ENCODE measurements at places on chromosomes 7 and 10.

DNA sequence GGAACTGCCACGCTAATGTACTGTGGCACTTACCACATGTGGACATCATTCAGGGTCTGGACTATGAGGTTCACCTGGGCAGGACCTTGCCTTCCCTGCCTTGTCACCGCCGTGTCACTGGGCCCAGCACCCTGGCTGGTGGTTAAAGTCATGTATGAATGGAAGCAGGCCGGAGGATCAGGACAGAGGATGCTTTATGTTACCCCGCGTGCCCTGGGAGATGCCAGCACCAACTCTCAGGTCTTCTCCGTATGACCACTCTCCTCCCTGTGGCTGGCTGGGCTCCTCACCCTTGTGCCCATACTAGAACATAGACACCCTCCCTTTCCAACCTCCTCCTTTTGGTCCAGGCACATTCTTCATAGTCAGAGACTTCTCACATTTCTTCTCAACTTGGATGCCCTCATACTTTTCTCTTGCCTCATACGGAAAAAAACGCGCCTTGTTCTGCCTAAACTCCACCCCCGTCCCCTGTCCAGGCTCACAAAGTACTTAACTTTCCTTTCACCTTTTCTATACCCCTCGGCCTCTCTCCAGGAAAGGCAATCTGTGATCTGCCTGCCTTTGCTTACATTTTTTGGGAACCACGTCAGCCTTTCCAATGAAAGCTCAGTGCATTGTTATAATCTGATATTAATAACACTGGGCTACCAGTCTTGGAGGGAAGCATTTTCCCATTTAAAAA lies 240.0 kb downstream of the TEX36 start:
- DNase-seq: no peak

GRCh38 chr7:66630531-66630930 lies 1.9 kb downstream of the KCTD7 start:
- DNase-seq: no peak

- peak; percentile 4 for DNase-seq
Measured at GRCh38 chr7:104552102-104552501, 223.7 kb downstream of the LHFPL3 start.

DNA sequence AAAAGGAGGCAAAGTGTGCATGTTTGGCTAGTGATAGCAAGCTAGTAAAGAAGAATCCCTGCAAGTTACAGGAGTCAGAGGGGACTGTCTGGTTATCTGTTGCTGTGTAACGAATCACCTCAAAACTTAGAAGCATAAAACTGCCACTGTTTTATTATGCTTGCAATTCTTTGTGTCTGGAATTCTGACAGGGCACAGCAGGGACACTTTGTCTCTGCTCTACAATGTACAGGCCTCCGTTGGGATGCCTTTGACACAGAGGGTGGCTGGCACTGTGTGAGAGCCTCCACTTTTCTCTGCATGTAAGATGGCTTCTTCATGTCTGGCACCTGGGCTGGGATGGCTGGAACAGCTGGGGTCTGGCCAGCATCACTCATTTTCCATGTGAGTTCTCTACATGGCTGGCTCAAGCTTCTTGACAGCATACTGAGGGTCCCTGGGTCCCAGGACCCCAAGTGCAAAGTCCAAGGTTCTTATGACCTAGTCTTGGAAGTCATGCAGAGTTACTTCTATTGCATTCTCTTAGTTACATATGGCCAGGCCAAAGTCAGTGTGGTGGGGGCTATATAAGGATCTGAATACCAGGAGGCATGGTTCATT lies 276.9 kb downstream of the RPS24 start:
- DNase-seq: no peak

GRCh38 chr10:121518333-121518732 lies 79.9 kb downstream of the FGFR2 start:
- no peak for DNase-seq

GRCh38 chr10:116124777-116125176 lies 148.2 kb downstream of the GFRA1 start:
- no peak for DNase-seq

GRCh38 chr7:42197451-42197850 lies 39.6 kb downstream of the GLI3 start:
- no peak for DNase-seq

GRCh38 chr7:124856299-124856888 lies 73.2 kb downstream of the POT1 start:
- DNase-seq: no peak

DNA sequence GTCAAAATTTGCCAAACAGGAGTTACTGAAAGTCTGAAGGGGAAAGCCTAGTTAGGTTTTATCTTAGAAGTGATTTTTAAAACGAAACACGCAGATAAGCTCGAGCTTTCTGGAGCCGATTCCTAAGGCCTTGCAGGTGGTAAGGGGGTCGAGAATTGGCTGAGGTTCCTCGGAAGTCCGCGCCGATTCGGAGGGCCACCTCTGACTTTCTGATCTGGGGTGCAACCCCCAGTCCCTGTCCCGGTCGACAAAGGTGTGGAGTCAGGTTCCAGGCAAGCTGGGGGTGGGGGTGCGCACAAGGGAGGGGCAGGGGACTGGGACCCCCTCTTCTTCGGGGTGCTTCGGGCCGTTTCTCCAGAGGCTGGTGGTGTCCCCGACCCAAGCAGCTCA lies 701 bp upstream of the CUL1 start:
- no peak for DNase-seq

DNA sequence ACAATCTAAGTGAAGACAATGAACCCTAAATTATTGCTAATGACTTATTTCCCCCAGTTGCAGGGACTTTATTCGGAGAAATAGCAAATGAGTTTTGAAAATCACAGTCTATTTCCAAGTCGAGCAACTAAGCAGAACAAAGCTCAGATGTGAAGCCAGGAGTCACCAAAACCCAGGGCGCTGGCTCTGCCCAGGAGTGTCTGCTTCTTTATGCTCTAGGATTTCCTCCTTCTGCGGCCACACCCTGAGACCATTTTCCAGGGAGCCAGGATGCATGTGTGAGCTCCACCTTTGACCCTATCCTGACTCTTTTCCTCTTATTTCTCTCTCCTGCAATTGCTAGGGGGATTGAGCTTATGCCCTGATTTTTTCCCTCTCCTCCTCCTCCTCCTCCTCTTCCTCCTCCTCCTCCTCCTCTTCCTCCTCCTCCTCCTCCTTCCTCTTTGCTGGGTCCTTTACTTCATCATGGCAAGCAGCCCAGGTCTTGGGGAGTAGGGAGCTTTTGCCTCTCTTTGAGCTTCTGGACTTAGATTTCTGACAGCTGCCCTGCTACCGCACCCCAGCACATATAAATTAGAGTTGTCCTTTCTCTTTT lies 234.4 kb downstream of the ARL4A start:
- DNase-seq: no peak

DNA sequence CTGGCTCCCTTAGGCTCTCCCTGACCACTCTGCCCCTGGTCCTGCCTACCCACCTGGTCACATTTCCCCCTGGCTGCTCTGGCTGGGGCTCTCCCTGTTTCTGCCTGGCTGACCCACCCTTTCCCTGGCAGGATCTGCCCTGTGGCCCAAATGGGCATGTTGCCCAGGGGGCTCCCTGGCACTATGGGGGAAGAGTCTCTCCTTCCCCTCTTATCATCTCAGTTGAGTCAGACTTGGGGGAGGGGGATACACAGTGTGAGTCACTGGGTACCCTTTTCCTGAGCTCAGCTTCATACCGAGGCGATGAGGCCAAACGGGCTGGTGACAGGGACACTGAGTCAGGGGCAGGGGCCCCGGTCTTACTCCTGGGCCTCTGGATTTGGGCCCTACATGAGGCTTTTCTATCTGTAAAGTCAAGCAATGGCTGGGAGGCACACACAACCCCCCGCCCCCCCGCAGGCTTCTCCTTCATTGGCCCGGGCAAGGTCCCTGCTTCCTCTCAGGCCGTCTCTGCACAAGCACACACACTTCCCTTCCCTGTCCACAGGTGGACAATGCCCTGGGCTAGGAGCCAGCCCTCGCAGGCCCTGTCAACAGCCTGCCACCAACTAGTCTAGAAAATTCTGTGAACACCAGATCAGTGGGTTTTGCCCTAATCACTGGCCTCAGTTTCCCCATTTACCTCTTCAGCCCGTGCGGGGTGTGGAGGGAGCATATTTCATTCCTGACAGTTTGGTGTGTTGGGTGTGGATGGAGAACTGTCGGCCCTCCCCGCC lies 627 bp upstream of the FLNC start:
- no peak for DNase-seq

DNA sequence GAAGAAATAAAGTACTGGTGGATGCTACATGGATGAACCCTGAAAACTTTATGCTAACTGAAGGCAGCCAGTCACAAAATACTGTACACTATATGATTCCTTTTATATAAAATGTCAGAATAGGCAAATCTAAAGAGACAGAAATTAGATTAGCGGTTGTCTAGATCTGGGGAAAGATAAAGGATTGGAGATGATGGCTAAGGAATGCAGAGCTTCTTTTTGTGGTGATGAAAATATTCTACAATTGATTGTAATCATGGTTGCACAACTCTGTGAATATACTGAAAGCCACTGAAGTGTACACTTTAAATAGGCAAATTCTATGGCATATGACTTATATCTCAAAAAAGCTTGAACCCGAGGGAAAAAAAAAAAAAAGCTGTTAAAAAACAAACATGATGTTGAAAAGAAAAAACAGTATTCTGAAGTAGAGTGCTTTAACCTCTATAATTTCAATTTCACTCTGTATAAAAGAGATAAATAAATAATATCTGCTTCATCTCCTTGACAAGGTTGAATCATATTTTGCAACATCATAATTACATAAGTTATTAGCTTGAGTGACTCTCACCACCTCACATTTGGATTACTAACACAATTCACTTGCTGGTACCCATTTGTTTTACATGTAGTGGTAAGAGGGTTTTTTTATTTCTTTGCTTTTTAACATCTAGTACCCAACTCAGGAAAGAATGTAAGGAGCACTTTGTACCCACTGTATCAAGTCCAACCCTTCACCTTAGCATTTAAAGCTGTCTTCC lies 2.8 kb upstream of the GNAI1 start:
- no peak for DNase-seq

DNA sequence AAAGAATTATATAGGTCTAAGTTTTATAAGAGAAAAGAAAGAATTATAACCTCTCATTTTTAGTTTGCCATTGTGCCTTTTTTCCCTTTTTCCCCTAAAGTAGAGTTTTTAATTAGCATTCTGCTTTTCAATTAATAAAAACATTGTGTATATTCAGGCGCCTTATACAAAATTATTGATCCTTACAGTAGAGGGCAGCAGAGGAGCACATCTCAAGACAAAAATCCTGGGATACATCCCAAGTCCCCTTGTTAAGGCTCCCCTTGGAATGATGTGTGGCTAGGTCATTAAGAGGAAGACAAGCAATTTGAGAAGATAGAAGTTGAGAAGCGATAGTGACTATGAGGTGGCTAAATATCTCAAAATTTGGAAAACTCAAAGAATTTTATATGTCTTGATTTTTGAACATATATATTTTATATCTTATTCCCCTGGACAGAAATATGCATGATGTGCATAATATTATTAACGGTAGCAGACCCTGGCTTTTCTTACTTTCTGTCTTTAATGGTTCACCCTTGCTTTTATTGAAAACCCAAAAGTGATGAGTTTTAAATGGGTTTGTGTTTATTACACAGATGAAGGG lies 19.1 kb upstream of the TPK1 start:
- no peak for DNase-seq

- no peak for DNase-seq
Measured at GRCh38 chr10:117425974-117426566, 50.8 kb upstream of the PDZD8 start.

GRCh38 chr7:28595076-28595475 lies 182.8 kb downstream of the CREB5 start:
- DNase-seq: no peak

DNA sequence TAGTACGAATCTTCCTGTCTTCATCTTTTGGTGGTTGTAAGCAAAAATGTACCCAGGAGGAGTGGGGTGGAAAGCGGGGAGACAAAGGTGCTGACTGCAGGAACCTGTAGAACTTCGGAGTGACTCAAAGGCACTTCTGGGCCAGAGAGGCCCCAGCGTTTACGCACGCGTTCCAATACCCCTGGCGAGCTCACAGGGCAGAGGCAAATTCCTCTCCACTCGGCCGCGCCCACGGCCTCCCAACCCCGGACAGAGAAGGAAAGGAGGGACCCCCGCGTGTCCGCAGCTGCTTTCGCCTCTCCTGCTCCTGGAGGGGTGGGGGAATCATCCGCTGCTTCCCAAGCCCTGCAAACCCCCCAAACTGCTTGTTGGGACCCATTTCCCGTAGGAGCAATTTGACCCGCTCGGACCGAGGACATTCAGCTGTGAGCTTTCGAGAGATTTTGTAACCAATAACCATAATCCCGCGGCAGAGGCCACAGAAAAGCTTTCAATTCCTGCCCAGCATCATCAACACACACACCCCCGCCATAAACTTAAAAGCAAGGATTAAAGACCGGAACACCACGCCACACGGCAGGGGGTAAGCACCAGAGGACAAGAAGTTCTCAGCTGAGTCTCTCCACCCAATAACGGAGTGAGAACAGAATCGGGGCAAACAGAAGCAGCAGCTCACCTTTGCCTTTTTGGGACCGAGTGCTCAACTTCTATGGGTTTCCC lies 2.3 kb downstream of the IGF2BP3 start:
- no peak for DNase-seq

DNA sequence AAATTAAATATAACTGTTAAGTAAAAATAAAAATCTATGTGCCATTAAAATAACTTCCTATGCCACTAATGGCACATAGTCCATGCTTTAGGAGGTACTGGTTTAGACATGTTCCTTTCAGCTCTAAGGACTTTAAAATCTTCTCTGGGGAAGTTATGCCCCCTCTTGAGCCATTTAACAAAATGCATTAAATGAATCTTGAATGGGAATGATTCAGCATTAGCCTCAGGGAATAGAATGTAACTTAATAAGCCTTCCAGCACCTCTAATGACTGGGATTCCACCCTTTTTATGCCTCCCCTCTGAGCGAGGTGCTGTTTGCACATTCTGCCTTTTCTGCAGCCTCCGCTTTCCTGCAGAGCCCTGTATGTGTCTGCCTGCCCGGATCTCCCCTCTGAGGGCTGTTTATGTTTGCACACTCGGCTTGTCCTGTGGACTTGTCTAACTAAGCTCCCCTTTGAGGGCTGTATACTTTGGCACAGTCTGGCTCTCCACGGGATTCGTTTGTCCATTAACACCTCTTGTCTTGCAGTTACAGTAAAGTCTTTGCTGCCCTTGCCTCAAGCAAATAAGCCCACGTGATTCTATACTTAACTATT lies 108.4 kb upstream of the HPS1 start:
- DNase-seq: no peak

- DNase-seq: no peak
Measured at GRCh38 chr10:91453535-91453934, 43.4 kb downstream of the HECTD2 start.

- DNase-seq: no peak
Measured at GRCh38 chr10:24237801-24238395, 29.0 kb downstream of the KIAA1217 start.

DNA sequence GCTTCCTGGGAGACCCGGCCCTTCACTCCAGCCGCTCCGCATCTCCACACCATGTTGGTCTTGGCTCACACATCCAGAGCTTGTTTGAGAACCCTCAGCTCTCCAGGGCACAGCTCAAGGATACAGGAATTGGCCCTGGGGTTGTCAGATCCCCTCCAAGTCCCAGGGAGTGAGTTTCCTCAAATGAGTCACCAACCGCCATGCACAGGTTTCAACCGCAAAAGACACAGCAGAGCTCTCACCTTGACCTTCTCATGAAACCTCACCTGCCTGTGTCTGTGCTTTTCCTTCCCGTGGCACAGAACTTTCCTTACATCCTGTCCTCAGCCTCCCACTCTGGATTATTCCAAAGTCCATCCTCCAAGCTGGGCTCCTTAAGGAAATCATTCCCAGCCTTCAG lies 20.6 kb downstream of the AZGP1 start:
- DNase-seq: no peak

All from activated CD4-positive, alpha-beta T cell treated with anti-CD3 and anti-CD28 coated beads, Interleukin-2, amount 50 U/mL, for 24 hours (primary cell).